ENCODE measurements at places on chromosomes 7 and 10. TPM values are rescaled to one million over a fixed set of nuclear protein-coding genes. Genes with fewer than 3 reads are reported as not detected.

Gene NUP42
- total RNA-seq = 43.4 TPM

- DNase-seq = no peak
Observed at GRCh38 chr7:10950494-10950893, 23.2 kb upstream of the PHF14 start.

GRCh38 chr7:16509829-16510228 lies 16.8 kb upstream of the LRRC72 start:
- DNase-seq = no peak

DNA sequence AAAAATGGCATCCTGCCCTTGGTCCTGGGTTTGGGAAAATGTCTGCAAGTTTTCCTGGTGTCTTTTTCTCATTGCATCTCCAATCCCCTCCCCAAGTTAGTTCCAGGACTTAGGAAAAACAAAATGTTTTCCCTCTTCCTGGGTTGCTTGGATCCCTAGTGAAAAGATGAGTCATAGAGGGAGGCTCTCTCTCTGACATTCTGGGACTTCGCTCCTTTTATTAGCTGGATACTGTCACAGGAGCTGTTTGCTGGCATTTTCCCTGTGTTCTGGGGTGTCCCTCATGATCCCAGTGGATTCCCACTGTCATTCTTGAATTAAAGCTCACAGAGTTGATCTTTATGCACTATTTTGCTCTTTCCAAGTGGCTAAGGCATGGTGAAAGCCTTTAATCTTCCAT lies 316.4 kb upstream of the MBL2 start:
- DNase-seq = no peak

- DNase-seq = peak; percentile 60
Observed at GRCh38 chr10:62594093-62594520, 210.4 kb upstream of the ADO start.

- no peak for DNase-seq
Observed at GRCh38 chr10:76073524-76073923, 642.1 kb downstream of the LRMDA start.

DNA sequence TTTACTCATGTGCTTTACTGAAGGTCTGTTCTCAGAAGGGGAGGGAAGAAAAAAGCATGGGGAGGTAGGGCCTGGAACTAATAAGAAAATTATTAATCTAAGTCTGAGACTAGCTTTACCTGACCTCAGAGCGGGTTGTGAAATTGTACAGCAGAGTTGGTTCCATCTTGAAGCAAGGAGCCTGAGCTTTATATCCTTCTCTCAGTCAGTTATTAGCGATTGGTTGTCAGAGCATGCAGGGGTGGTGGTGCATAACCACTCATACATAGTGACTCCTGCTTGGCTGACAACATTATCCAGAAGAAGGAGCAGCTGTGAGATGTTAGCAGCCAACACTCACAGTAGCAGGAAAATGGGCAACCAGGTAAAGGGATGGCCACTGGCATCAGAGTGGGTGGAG lies 976.3 kb upstream of the LRRTM3 start:
- DNase-seq = no peak

- peak; percentile 77 for DNase-seq
Observed at GRCh38 chr10:43409385-43410109, 561 bp upstream of the HNRNPF start.
